Renal cortical epithelial cell (primary cell): ENCODE measurements at places on chromosomes 11 and 22.

- no peak for DNase-seq
Measured at GRCh38 chr22:31533374-31533773, 37.0 kb downstream of the SFI1 start.

GRCh38 chr11:2992997-2993325, 832 bp upstream of the NAP1L4 start:
- DNase-seq = no peak

DNA sequence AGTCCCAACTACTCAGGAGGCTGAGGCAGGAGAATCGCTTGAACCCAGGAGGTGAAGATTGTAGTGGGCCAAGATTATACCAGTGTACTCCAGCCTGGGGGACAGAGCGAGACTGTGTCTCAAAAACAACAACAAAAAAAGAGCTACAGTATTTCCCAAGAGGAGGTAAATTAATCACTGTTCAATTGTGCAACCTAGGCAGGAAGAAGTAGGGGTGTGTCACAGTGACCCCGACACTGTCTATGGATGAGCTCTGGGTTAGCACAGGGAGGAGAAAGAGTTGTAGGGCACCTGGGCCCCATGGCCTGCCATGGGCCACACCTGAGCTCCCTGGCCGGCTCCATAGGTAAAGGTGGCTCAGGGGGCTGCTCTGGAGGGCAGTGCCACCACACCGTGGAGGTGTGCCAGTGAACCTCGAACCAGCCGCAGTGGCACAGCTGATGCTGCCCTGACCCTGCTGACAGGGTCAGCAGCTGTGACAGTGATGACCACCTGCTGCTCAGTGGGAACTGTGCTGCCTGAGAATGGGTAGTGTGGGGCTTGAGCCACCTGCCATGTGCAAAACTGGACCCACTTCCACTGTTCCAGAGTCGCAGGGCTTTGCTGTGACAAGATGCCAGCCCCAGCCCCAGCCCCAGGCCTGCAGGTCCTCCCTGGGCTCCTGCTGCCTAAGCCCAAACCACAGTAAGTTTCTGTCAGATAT, 84.0 kb upstream of the PITPNB start:
- no peak for DNase-seq

- DNase-seq = peak; percentile 72
Measured at GRCh38 chr11:60831143-60831500, 10.8 kb upstream of the CCDC86 start.

- no peak for DNase-seq
Measured at GRCh38 chr11:109512680-109513079, 90.7 kb downstream of the C11orf87 start.

GRCh38 chr11:68598816-68599653, 85.3 kb upstream of the GAL start:
- no peak for DNase-seq

- no peak for DNase-seq
Measured at GRCh38 chr11:38818720-38819119, 2220.7 kb upstream of the RAG2 start.

- no peak for DNase-seq
Measured at GRCh38 chr11:75931124-75931523, 116.1 kb downstream of the UVRAG start.

- DNase-seq = peak; percentile 99
Measured at GRCh38 chr11:12693479-12694182, 19.4 kb downstream of the TEAD1 start.

DNA sequence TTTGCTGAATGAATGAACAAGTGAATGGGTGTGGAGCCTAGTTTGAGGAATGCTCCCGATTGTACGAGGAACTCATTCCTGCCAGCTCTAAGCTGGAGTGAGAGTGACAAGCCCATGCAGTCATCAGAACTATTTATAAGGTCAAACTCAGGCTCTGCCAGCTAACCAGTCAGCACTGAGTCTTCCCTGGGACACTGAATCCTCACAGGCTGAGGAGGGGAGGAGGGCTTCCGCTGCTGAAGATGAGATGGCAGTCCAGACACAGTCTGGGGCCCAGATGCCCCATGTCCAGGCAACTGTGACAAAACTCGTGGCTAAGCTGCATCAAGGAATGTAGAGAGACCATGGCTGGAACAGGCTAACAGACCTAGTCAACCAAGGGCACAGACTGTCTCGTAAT, 4.0 kb downstream of the LRP4 start:
- DNase-seq = peak; percentile 86

GRCh38 chr11:36417154-36417553, 92.9 kb downstream of the TRAF6 start:
- DNase-seq = no peak

- peak; percentile 41 for DNase-seq
Measured at GRCh38 chr11:60265373-60266214, 14.9 kb upstream of the MS4A4A start.

GRCh38 chr11:59302991-59303390, 55.7 kb upstream of the OR5AN1 start:
- DNase-seq = no peak

GRCh38 chr11:131644204-131644795, 273.9 kb downstream of the NTM start:
- DNase-seq = no peak

GRCh38 chr11:103875855-103876510, 160.5 kb upstream of the DDI1 start:
- DNase-seq = no peak

DNA sequence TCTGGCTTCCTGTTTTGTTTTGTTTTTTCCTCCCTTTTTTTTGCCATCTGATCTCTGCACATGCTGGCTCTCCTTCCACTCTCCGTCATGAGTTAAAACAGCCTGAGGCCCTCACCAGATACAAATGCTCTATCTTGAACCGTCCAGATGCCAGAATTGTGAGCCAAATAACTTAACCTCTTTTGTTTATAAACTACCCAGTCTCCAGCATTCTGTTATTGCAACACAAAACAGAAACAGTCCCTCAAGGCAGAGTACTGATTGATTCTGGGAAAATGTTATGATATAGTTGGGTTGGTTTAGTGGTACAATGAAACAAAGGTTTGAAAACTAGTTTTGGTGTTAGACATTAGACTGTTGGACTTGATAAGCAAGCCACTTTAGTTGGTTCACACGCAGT, 1390.0 kb upstream of the RAG2 start:
- DNase-seq = peak; percentile 62

GRCh38 chr11:10247011-10247410, 47.0 kb downstream of the SBF2 start:
- no peak for DNase-seq

DNA sequence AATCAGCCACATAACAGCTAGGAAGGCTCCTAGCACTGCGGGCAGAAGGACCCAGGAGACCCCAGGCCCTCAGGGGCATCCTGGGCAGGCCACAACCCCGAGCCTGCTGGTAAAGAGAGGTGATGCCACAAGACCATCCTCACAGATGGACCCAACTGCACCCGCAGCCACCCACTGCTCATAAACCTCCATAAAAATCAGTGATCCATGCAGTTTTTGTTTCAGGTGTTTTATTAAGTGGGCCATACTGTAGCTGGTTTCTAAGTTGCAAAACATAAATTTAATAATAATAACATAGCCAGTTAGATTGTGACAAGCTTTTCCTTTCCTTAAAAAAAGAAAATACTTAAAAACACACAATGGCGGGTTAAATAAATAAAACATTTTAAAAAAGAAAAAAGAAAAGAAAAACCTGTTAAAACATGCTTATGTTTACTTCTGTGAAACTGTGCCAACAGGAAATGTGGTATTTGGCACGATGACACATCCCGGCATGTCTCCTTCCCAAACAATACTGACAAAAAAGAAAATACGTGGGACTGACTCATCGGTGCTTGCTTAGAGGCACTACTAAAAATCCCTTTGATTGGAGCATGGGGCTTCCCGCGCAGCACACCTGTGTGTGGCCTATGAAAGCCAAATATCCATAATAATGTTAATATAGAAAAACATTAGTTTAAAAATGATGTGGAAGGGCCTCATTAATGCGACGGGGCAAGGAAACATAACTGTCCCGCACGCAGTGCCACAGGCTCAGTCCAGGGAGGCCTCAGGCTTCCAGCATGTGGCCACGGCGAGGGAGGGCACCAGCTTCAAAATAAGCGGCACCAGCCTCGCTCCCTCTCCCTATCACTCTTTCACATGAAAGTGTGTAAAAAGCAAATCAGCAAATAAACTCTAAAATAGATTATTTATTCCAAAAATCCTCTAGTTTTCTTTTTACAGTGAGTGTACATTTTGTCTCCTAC, 47.5 kb upstream of the SCUBE2 start:
- DNase-seq = peak; percentile 96

GRCh38 chr22:36227396-36227795, 11.9 kb downstream of the APOL2 start:
- DNase-seq = no peak

- DNase-seq = no peak
Measured at GRCh38 chr22:38082986-38083710, 836 bp downstream of the SLC16A8 start.

DNA sequence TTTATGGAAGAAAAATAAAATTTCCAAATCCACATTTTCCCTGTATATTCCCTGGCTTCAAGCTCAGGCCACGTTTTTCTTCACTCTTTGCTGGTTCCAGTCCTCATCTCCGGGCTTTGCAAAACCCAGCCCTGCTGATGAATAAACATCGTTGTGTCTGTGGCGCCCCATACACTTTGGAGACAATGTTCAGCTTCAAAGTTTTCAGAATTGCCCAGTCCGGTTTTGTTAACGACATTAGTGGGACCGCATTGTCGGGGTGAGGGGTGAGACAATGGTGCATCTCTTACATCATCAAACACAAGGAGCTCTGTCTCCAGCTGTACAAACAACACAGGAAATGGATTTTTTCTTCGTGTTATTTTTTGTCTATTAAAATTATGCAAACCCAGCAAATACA, 53.4 kb upstream of the HTATIP2 start:
- no peak for DNase-seq

DNA sequence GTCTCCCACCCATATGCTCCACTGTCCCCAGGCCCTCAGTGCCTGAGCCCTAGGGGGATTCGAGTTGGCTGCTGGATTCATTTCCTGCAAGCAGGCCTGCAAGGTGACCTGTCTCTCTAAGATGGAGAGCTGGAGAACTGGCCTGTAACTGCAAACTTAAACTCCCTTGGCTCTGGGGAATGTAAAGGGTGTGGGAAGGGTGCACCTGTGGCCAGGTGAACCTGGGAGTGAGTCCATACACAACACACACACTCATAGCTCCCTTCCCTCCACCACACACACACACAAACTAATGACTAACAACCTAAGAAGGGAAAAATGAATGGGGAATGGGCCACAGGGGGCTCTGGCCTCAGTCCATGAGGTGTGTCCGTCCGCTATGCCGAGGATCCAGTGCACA, 14.5 kb downstream of the SMTNL1 start:
- no peak for DNase-seq
